Cerebellar nuclear complex (tissue), 1 donor: ENCODE measurements at places on chromosomes 4 and X.

GRCh38 chr4:178664621-178665020 is 1222.4 kb upstream of the AGA start:
- DNase-seq = no peak

GRCh38 chr4:12293906-12294525 is 865.3 kb upstream of the HS3ST1 start:
- DNase-seq = no peak

- DNase-seq = peak; percentile 2
These were observed 9.0 kb upstream of the TSPYL2 start for GRCh38 chrX:53073115-53073586.

DNA sequence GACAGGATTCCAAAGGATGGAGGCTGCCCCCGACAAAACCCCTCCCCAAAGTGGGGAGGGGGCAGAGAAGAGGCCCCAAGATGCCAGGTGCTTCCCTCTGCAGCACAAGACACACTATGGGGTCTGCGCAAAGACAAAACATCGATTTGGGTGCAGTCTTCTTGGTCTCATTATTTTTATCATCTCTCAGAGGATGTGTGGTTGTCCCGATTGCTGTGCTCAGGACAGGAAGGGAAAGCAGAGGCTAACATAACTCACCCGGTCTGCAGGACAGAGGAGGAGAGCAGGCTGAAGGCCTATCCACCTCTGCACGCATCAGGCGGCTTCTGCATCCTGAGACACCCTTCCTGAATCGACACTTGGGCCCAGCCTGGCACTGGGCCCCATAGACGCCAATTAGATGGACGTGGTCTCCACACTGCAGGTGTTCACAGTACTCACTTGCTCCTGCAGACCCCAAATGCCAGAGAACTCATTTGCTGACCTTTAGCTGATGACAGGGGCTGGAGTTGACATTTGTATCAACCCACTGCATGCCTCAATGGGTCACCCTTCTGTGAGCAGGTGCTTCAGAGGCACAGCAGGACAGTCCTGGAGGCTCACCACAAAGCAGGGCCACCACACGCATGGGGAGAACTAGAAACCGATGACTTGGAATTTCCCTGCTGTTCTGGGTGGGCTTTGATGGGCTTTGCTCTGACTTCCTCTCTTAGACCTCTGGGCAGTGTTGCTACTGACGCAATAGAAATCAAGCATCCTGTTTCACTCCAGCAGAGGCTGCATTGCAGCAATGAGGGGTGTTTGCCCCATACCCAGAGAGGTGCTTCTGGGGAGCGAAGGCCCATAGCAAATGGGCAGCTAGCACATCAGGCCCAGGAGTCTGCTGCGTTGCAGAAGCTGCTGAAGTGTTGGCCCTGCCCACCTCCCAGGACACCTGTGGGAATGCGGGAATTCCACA is 96.3 kb upstream of the ENPP6 start:
- no peak for DNase-seq

DNA sequence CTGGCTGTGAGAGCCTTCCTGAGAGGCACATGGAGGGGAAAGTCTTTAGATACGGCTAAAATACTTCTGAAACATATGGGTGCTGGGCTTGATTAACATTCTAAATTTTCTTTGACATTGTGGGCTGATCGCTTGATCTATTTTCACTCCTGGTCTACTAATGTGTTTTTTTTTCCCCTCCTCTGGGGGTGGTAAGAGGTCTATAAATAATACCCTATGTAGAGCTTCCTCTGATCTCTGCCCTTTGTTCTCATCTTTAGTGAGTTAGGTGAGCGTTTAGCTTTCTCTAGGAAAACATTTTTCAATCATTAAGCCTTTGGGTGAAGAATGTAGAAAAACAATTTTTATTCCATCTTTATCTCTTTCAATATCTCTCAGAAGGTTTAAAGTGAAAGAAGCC is 9.8 kb downstream of the SLC4A4 start:
- DNase-seq = no peak

DNA sequence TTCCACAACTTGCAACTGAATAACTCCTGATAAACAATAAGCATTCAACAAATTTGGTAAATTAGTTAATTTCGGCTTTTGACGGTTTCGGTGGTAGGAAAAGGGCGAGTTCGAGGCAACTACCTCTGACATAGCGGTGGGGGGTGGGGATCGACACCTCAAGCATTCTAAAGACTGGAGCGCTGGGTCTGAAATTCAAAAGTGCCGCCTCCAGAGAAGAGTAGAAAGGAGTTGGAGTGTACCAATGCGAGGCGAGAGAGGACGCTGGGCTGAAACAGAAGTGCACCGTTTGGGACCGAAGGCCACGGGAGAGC is 725 bp downstream of the SMC1A start:
- DNase-seq = no peak
